ENCODE measurements at places on chromosomes 6 and 20.

DNA sequence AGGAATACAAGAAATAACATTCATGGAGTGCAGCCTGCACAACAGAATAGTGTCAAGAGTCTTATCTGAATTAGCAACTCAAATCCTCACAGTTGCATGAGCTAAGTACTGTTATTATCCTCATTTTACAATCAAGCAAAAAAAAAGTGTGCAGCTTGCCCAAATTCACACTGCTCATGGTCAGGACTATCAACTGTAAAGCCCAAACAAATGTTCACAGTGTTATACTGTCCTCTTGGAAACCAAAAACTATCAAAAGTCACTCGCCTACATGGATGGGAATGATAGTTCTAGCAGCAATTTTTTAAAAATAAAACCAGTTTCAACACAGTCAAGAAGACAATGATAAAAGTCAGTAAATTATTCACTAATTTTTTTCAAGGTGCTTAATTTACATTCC is 114.6 kb upstream of the HSF2 start:
- DNase-seq = no peak

DNA sequence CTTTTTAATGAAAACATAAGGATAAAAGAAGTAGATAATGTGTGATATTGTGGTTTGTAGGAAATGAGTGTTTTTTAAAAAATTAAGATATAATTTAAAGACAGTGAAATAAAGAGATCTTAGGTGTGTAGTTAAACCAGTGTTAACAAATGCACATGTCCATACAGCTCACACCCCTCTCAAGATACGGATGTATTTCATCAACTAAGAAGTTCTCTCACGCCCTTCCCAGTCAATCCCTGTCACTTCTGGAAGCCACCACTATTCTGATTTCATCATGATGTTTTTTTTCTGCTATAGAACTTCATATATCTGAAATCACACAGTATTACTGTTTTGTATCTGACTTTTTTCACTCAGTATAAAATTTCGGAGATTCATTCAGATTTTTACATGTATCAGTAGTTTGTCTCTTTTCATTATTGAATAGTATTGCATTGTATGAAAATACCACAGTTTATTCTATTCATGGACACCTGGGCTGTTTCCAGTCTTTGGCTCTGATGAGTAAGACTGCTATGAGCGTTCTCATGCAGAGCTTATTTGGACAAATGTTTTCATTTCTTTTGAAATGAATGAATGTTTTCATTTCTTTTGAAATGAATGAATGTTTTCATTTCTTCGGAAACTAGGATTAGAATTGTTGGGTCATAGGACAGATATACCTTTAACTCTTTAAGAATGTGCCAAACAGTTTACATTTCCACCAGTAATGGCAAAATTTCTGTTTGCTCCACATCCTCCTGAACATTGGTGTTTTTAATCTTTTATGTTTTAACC is 49.7 kb upstream of the ELOVL5 start:
- DNase-seq = no peak

DNA sequence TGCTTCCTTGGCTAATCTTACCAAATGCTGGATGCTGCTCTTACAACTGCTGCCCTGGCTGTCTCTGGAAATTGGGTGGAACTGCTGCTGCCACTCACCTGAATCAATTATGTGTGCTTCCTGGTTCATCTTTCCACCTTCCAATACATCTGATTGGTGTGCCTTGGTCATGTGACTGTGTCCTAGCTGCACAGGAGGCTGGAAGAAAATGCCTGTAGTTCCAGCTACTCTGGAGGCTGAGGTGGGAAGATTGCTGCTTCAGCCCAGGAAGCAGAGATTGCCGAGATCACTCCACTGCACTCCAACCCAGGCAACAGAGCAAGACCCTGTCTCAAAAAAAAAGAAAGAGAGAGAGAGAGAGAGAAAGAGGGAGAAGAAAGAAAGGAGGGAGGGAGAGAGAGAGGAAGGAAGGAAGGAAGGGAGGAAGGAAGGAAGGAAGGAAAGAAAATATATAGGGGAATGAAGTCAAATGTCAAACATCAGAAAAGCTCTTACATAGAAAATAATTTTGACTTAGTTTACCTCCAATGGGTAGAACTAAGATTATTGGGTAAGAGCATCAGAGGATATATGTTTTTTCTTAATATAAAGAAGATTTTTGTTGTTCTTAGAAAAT is 14.1 kb upstream of the PPARD start:
- DNase-seq = no peak

- DNase-seq = no peak
These were observed 62.5 kb downstream of the CNKSR3 start for GRCh38 chr6:154447954-154448353.

DNA sequence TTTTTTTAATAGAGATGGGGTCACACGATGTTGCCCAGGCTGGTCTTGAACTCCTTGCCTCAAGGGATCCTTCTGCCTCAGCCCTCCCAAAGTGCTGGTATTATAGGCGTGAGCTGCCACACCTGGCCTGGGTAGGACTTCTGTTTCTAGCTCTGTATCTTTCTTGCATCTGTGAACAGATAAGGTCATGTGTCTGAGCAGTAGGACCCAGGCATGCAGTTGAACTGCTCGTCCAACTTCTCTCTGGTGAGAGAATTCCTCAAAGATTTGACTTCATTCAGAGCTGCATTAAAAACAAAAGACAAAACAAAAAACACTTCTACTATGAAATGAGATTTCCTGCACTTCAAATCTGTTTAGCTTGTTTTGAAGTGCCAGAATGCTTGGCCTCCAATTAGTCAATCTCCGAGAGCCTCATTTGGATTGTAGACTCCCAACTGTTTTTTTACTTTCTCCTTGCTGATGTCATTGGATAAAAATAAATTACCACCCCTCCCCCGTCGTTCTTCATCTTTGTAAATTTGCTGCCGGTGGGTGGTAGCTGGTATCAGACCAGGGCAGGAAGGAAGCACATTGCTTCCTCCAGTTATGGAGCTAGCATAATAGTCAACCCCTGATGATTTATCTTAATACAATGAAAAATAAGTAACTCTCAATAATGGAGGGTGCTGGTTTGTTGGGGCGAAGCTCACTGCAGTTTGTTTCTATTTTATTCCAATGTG is 17.6 kb downstream of the CD109 start:
- DNase-seq = no peak

DNA sequence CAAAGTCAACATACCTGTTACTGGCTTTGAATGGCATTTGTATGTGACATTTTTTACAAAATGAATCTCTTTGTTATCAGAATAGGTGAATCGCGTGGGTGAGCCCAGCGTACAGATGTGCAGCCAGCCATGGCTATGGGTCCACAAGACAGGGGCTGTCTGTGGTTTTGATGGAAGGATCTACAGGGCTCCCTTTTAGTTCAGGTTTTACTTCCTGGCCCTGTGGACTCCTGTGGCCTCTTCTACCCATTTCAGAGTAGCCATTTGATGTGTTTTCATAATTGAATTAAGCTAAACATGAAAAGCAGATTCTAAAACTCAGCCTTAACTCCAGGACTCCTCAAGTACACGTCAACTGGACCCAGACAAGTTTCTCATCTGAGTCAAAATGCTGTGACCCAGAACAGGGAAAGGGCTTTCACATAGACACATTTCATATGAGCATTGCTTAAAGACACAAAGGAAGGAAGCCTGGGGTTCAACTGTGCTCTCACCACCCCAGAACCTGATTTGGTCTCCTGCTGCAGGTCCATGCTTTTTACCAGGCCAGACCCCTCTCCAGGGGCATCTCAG is 105.3 kb upstream of the NAA20 start:
- DNase-seq = no peak

DNA sequence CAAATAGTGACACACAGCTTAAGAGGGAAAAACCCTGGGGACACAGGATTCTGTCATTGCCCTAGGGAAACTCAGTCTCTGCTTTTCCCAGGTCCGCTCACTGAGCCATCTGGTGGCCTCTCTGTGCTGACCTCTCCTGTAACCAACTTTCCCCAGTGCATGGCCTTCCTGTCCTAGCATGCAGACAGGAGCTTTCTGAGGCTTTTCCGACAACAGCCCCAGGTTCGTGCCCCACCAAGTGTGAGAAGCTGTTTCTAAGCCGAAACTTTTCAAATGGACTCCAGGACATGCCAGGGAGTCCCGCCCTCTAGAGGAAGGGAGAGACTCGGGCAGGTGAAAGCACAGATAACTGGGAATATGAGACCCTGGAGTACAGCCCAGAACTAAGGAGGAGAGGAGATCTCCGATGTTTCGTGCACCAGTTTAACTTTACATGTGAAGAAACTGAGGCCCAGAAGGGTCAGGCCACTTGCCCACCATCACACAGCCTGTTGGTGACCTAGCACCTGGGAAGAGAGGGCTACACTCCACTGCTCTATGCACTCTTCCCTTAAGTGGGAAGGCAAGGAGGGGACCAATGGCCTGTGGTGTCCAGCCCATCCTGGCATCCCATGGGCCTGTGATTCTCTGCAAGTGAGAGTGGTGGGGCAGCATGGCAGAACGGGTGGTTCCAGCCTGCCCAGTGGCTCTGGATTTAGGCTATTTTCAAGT is 46.2 kb downstream of the RPP40 start:
- no peak for DNase-seq

GRCh38 chr20:17712201-17712600 is 12.4 kb downstream of the BANF2 start:
- no peak for DNase-seq

GRCh38 chr20:37914672-37915433 is 11.9 kb downstream of the VSTM2L start:
- DNase-seq = peak; percentile 28

DNA sequence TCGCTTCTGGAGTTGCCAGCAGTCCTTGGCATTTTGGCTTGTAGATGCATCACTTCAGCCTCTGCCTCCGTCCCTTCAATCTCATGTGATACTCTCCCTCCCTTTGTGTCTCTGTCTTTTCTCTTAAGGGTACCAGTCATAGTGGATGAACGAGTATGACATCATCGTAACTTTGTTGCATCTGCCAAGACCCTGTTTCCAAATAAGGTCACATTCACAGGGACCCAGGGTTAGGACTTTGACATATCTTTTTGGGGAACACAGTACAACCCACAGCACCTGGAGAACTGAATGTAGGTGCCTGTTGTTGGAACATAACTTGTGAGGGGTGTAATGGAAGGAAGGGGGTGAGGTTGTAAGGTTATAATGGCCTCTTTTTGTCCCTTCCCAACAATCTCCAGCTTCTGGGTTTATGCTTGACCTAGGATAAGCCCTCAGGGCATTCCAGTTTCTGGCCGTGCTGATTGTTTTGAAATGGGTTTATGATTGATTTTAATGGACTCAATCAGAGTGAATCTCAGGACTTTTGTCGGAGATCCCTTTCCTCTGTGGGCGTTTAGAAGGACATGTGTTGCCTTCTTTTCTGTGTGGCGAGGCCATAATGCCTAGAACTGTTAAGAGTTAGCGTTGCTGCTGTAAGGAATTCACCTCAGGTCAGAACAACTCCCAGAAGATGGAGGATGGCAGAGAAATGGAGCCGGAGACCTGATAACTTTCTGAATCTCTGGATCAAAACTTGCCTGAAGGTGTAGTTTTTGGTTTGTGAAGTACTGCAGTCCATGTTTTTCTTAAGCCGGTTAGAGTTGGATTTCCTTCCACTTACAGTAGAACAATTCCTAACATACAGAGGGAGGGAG is 9.2 kb downstream of the ATRN start:
- DNase-seq = no peak

GRCh38 chr6:112330071-112330878 is 16.9 kb upstream of the RFPL4B start:
- DNase-seq = no peak

DNA sequence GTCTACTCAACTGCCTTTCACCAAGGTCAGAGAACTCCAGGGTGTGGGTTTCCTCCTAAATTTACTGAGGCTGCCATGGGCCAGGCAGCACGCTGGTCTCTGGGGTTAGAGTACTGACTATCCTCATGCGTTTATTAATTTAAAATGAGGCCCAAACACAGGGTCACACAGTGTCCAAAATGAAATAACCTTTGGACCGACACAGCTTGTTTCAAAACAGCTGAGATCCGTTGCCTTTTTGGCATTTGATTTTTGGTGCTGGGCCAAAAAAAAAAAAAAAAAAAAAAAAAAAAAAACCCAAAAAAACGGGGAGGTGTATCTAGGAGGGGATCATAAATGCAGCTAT is 14.6 kb upstream of the TOX2 start:
- no peak for DNase-seq

- DNase-seq = no peak
These were observed 1.6 kb downstream of the SMPDL3A start for GRCh38 chr6:122790423-122791309.

GRCh38 chr6:37141281-37142049 is 28.5 kb upstream of the PIM1 start:
- DNase-seq = no peak

- no peak for DNase-seq
These were observed 46.2 kb upstream of the LY86 start for GRCh38 chr6:6542357-6542756.

- no peak for DNase-seq
These were observed 121.1 kb downstream of the PDE7B start for GRCh38 chr6:135972586-135972985.

DNA sequence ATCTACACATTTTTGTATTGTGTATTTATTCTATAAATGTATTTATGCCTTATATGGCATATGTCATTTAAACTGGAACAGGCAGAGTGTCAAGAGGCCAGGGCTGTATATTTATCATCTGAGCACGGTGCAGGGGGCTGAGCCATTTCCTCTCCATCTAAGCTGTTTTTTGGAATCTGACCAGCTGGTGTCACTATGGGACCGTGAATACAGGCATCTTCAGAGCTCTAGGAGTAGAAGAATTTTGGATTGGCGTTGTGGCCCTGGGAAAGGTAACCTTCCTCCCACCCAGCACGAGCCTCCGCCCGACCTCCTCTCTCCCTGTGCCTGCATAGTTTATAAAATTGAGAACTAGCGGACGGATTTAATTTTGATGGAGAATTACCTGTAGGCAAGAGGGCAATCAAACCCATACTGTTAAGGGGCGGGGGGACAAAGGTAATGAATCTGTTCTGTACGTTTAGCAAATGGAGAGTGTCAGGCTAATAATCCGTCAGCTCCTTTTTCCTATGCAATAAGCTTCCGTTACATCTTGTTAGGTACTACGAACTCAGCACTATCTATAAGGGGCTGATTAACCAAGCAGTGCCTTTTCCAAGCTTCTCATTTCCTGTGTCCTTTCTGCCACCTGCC is 29.0 kb upstream of the EEF1E1 start:
- peak; percentile 45 for DNase-seq

DNA sequence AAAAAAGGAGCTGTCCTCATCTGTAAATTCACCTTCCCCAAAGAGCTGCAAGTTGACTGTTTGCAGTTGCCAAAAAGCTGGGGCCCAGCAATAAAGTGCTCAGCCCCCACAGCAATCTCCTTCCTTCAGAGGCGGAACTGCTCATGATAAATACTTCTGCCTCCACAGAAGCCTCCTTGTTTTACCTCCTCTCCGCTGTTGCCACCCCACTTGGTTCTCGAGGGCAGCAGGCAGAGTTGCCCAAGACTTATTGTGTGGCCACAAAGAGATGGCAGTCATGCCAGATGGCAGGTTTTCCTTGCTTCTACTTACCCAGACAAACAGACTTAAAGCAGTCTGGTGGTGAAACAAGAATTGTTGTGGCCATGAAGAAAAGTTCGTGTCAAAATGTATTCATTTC is 66.3 kb downstream of the SLX4IP start:
- DNase-seq = peak; percentile 33

All from activated T-cell treated with anti-CD3 and anti-CD28 coated beads, Interleukin-2, amount 50 U/mL, for 48 hours (primary cell).